ENCODE measurements at places on chromosomes 3 and 15. TPM values are rescaled to one million over a fixed set of nuclear protein-coding genes. Genes with fewer than 3 reads are reported as not detected.

DNA sequence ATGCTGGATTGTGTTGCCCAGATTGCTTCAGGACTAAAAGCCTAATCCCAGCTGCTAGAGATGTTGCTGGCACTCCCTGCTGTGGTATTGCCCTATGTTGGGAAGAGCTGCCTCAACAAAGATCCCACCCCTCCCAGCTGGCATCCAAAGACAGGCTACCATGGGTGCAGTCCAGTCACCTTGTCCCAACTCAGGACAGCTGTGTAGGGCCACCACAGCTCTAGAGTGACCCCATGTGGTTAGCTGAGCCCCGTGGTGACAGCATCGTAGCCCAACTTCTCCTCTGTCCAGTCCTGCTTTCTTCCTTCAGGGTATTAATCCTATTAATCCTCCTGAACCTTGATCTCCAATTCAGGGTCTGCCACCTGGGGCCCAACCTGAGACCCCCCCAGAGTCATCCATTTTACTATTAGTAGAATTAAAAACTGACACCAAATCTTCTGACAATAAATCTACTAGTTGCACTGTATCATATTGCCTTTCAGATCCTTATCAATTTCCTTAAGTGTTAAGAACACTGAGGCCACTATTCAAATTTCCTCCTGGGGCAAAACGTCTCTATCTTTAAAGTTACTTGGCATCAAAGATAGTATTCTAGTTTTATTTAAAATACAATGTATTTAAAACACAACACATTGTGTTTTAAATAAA, 83.5 kb downstream of the AQP9 start:
- DNase-seq = no peak

DNA sequence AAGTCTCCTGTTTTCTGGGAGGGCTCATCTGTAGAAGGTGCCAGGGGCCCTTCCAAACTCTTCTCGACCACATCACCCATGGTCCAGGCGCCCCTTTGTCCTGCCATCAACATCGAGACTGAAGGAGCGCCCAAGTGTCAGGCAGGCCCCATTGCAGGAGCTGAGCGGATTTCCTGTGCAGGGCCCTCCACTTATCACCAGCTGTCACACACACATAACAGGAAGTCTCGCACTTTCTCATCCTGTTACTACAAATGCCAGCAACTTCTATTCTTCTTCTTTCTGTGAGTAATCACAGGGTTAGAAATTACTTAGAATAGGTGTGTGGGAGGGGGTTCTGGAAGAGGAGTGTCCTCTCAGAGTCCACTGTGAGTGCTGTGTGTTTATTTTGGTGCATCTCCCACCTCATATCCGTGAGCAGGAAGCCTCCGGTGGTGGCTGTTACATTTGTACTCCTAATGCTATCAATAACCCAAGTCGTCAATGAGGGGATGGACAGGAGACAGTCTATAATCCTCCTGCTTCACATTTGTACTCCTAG, at the start of gene KLHL6:
KLHL6 (minus strand) TSS at position 166 of the 541 bp plus-strand sequence; CDS start at position 113, 53 bp downstream.
- DNase-seq = no peak

DNA sequence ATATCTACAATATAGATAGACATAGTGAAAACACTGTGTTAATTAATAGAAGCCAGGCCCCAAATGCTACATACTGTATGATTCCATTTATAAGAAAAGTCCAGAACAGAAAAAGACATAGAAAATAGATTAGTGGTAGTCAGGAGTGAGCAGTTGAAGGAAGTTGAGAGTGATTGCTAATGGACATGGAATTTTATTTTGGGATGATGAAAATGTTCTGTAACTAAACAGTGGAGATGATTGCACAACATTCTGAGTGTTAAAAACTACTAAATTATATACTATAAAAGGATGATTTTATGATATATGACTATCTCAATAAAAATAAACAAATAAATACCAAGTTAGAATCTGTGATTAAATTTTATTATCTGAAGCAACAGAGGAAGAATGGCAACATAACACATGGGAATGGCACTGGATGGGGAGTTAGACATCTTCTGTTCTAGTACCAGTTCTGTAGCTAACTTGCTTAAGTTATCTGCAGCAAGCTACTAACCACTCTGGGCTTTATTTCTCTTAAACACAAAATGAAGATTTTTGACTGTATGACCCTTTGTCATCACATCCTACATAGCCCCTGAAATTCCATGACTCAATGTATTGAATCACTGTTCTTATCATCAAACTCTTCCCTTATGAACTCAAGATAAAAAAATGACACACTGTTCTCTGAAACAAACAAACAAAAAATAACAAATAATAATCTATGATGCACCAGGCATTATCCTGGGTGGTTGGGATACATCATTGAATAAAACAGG, 612.7 kb downstream of the TBL1XR1 start:
- DNase-seq = no peak

DNA sequence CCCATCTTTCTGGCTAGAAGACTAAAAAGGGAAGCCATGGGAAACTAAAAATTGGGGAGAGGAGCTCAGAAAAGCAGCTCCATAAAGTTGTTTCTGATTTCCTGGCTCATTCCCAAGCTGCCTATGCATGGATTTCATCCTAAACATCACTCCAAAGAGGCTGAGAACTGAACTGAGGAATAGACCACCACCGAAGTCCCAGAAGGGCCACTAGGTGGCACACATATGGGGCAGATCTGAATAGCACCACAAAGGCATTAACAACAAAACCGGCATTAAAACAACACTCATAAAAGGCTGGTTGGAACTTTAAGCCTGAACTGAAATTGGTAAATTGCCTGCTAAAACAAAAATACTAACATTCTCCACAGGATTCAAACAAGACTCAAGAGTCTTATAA, 106.3 kb downstream of the PLD1 start:
- peak; percentile 22 for DNase-seq

- DNase-seq = no peak
Observed at GRCh38 chr3:40990062-40990456, 209.2 kb upstream of the CTNNB1 start.

GRCh38 chr15:36755341-36756000, 176.0 kb downstream of the CDIN1 start:
- no peak for DNase-seq

DNA sequence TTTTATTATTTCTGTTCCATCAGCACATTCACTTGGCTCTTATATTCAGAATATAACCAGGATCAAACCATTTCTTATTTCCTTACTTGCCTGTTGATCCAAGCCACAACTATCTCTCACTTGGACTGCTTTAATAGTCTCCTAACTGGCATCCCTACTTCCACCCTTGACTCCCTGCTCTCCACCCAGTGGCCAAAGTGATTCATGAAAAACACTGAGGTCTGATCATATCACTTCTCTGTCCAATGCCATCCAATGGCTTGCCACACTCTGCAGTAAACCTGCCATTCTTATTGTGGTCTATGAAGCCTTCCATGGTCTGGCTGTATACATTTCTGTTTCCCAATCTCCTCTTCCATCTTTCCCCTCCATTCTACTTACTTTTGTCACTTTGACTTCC, 576.1 kb downstream of the PDCD6IP start:
- no peak for DNase-seq

DNA sequence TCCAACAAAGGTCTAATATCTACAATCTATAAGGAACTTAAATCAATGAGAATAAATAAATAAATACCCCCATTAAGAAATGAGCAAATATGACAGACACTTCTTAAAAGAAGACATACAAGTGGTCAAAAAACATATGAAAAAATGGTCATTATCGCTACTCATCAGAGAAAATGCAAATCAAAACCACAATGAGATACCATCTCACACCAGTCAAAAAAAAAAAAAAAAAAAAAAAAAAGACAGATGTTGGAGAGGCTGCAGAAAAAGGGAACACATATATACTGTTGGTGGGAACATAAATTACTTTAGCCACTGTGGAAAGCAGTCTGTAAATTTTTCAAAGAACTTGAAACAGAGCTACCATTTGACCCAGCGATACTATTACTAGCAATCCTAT, 31.6 kb upstream of the OR5H6 start:
- DNase-seq = no peak

DNA sequence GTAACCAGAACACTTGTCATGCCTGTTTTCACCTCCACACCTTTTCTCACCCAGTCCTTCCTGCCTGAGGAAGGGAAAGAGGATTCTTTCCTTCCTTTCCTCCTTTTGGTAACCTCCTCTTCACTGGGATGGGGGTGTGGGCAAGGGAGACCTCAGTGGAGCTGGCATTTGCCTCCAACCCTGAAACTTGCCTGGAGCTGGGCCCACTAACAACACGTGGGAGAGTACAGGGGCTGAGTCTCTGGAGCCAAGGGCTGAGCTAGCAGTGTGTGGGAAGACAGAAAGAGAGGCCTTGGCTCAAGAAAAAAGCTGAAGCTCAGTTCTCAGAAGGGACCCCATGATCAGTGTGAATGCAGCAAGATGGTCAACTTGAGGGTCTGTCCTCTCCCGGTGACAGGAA, 86.6 kb upstream of the SLC6A11 start:
- no peak for DNase-seq

Gene GOLGA6L7
- not detected for total RNA-seq

Gene TMC3
- 0.02 TPM for total RNA-seq

Gene LIPH
- 6.0 TPM for total RNA-seq

Gene RHCG
- 0.59 TPM for total RNA-seq

Gene STRC
- total RNA-seq = 0.17 TPM

Gene THRB
- total RNA-seq = 2.8 TPM
